ENCODE measurements at places on chromosomes 6 and 20. TPM values are rescaled to one million over a fixed set of nuclear protein-coding genes. Genes with fewer than 3 reads are reported as not detected.

TFAP2B gene
- total RNA-seq, result not detected

MAP7 gene
- 47.1 TPM for total RNA-seq

HTR1E gene
- not detected for total RNA-seq

- no peak overlapping the region for H3K4me3 ChIP-seq
- DNase-seq, result no peak
- peaks cover 29% of the 10 kb centered on the region for H3K4me1 ChIP-seq
- no peaks in the 10 kb centered on the region for H3K36me3 ChIP-seq
Measured at GRCh38 chr20:20366551-20366875, 1.4 kb upstream of the INSM1 start.

DNA sequence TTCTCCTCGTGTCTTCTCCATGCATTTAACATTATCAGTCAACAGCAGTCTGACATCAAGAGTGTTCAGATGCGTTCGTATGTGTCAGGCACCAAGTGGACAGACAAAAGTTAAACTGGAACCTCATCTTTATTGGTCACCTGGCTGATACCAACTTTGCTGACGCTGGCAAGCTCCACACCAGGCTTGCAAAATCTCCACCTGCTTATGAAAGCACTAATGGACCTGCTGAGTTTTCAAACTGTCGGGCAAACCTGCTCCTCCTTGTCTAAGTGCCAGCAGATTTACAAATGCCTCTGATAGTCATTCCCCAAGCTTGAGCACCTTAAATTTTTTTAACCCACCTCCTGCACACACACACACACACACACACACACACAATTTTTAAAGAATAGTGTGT lies 27.9 kb upstream of the DSP start:
- no peaks in the 10 kb centered on the region for H3K27me3 ChIP-seq
- no peak overlapping the region for H3K27ac ChIP-seq
- no peaks in the 10 kb centered on the region for H3K4me1 ChIP-seq
- DNase-seq, result no peak
- H3K36me3 ChIP-seq, result no peaks in the 10 kb centered on the region

PSORS1C2 gene
- not detected for total RNA-seq

GRCh38 chr6:63663147-63663955 lies 27.7 kb downstream of the PHF3 start:
- no peaks in the 10 kb centered on the region for H3K36me3 ChIP-seq
- no peak overlapping the region for H3K4me3 ChIP-seq
- peaks cover 3% of the 10 kb centered on the region for H3K4me1 ChIP-seq

GRCh38 chr6:13262302-13263230 lies 65.8 kb downstream of the TBC1D7 start:
- DNase-seq, result no peak
- H3K36me3 ChIP-seq, result no peaks in the 10 kb centered on the region
- H3K4me1 ChIP-seq, result no peaks in the 10 kb centered on the region

DNA sequence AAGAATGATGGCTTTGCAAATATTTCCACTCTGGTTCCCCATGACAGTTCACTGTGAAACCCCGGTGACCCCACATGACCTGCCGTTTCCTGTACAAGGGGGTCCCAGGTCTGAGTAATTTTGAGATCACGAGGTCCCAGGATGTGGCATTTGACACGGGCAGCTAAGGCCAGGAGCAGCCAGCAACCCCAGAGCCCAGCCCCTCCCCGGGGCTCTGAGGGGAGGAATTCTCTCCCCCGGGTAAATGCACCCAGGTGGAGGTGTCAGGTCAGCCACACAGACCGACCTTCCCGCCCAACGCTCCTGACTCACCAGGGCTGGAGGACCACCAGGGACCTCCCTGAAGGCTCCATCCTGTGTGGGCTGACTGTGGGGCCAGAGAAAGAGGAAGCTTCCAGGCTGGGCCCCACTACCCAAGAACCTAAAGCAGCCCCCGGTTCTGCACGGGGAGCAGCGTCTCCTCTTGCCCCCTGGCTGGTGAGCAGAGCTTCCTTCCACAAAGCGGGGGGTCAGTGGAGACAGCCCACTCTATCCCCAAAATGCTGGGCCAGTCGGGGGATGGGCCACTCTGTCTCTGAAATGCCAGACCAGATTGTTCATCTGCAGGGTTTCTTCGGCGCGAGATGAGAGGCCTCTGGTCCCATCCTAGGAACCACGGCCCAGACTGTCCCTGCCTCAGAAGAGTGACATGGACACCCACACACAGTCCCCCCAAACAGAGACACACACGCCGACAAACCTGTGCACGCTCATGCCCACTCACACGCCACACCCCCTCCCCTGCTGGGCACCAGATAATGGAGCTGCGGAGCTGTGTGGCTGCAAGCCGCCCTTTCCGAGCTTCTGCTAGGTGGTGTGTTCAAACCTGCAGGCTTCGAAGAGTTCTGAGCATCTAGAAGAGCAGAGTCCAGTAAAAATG lies 23.4 kb upstream of the SLCO4A1 start:
- no peak overlapping the region for H3K4me3 ChIP-seq
- H3K4me1 ChIP-seq, result peaks cover 40% of the 10 kb centered on the region
- H3K27me3 ChIP-seq, result no peaks in the 10 kb centered on the region
- peak overlapping the region; percentile 32 for H3K27ac ChIP-seq

DNA sequence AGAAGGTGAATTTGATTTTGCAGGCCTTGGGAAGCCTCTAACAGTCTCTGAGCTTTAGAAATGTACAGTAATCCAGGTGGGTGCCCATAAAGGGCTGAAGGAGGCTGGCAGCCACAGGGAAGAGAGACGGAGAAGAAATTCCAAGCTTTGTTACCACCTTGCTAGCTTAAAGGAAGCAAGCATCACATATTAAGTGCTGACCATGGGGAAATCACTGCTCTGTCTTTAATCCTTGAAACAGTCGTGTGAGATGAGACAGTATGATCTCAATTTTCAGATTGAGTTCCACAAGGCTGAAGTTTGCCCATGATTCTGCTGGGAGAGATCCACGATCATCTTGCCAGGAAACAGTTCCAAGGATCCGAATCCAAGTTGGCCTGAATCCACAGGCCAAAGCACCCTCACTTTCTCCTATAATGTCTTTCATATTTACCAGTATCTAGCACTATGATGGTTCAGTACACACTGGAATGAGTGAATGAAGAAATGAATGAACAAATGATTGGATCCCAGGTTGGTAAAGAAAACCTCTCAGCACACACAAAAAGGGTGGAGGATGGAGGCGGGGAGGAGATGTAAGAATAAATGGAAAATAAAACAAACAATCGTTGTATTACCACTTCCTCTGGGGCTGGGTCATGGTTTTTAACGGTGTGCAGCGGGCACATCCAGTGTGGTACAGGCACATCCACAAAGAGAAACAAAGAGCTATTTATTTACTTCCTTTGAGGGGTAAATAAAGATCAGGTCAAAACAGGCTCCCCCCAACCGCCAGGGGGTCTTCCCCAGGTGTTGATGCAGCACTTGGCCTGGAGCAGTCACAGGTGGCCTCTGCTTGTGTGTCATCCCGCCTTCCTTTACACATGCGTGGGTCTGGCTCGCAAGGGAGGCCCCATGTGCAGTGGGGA lies 28.2 kb upstream of the TAF8 start:
- H3K27me3 ChIP-seq, result no peaks in the 10 kb centered on the region
- H3K27ac ChIP-seq, result peak overlapping the region; percentile 16
- H3K4me1 ChIP-seq, result peaks cover 31% of the 10 kb centered on the region
- H3K4me3 ChIP-seq, result no peak overlapping the region

PDYN gene
- not detected for total RNA-seq

DNA sequence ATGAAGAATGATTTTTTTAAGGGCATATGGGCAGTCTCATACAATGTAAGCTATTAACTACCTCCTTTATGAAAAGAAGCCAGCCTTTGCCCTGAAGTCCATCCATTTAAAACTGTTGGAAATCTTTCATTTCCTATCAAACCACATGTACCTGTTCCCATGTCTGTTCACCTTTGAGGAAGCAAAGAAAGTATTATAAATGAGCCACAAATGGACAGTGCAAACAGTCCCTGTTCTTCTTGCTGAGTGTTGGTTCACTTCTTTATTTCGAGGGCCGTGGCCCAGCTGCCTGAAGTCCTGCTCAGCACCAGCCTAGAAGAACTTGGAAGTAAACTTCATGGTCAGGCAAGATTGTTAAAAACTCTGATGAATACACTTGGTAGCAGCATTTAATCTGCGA lies 112.4 kb downstream of the TMEM242 start:
- no peak overlapping the region for H3K4me3 ChIP-seq
- no peak for DNase-seq
- H3K27ac ChIP-seq, result no peak overlapping the region
- peaks cover 16% of the 10 kb centered on the region for H3K36me3 ChIP-seq
- H3K27me3 ChIP-seq, result no peaks in the 10 kb centered on the region

- DNase-seq, result no peak
- H3K4me1 ChIP-seq, result no peaks in the 10 kb centered on the region
- H3K27me3 ChIP-seq, result no peaks in the 10 kb centered on the region
- no peaks in the 10 kb centered on the region for H3K36me3 ChIP-seq
- no peak overlapping the region for H3K4me3 ChIP-seq
- no peak overlapping the region for H3K27ac ChIP-seq
Measured at GRCh38 chr6:145836772-145837171, 22.2 kb upstream of the FBXO30 start.

GRCh38 chr6:135286962-135287538 lies 105.9 kb downstream of the MYB start:
- H3K4me1 ChIP-seq, result no peaks in the 10 kb centered on the region
- no peak for DNase-seq
- no peak overlapping the region for H3K27ac ChIP-seq

PARD6B gene
- total RNA-seq, result 6.6 TPM

GRCh38 chr6:6942831-6943230 lies 164.9 kb upstream of the RREB1 start:
- no peak for DNase-seq
- H3K27me3 ChIP-seq, result no peaks in the 10 kb centered on the region
- H3K4me3 ChIP-seq, result no peak overlapping the region
- no peak overlapping the region for H3K27ac ChIP-seq
- H3K36me3 ChIP-seq, result no peaks in the 10 kb centered on the region

- H3K27ac ChIP-seq, result no peak overlapping the region
- H3K4me3 ChIP-seq, result no peak overlapping the region
- DNase-seq, result no peak
- no peaks in the 10 kb centered on the region for H3K27me3 ChIP-seq
- no peaks in the 10 kb centered on the region for H3K36me3 ChIP-seq
- H3K4me1 ChIP-seq, result no peaks in the 10 kb centered on the region
Measured at GRCh38 chr6:102114402-102114801, 720.9 kb downstream of the GRIK2 start.

- no peak overlapping the region for H3K27ac ChIP-seq
- no peaks in the 10 kb centered on the region for H3K36me3 ChIP-seq
- no peaks in the 10 kb centered on the region for H3K27me3 ChIP-seq
- no peaks in the 10 kb centered on the region for H3K4me1 ChIP-seq
- H3K4me3 ChIP-seq, result no peak overlapping the region
Measured at GRCh38 chr20:32946629-32947028, 57.6 kb downstream of the SUN5 start.

FILIP1 gene
- total RNA-seq, result 7.4 TPM

OOEP gene
- not detected for total RNA-seq

DNA sequence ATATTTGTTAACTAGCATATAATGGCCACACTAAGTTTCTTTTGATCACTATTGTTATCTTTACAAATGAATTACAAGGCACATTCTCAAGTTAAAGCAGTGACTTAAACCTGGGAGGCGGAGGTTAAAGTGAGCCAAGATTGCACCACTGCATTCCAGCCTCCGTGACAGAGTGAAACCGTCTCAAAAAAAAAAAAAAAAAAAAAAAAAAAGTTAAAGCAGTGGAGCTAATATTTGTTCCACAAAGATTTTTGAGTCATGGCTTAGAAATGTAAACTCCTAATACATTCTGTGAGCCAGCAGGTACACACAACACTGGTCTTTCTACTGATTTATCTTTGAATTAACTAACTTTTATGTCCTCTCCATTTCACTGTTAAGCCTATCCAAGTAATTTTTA lies 221.7 kb upstream of the HTR1E start:
- H3K4me3 ChIP-seq, result no peak overlapping the region
- no peak overlapping the region for H3K27ac ChIP-seq
- no peaks in the 10 kb centered on the region for H3K36me3 ChIP-seq
- H3K4me1 ChIP-seq, result no peaks in the 10 kb centered on the region
- no peak for DNase-seq

DNA sequence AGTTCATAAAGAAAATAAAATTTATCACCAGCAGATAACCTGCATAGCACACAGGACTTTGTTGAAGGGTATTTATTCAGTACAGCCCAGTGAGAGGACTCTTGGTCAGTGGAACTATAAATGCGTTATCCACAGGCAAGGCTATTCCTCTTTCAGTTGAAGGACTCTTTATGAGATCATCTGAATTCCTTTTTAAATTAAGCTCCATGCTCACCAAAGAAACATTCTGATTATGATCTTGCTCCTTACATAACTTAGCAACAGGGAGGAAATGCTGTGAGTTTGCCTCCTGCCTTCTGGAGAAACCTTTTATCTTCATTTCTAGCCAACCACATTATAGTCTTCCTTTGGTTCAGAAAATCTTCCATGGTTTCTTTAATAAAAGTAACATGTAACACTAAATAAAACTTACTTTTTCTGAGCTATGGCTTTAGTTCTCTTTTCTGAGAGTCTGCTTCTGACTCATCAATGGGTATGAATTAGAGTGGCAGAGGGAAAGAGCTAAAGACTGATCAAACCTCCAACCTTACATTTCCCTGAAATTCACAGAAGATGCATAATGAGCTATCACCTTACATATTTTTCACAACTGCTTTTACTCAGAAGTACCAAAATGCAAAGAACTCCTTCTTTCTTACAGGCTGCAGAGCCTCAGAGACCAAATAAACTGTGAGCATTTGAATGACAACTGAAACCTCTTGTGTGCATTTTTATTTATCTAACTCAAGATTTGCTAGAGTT lies 267.2 kb downstream of the ADGRG6 start:
- H3K27ac ChIP-seq, result no peak overlapping the region
- DNase-seq, result no peak
- no peaks in the 10 kb centered on the region for H3K27me3 ChIP-seq
- H3K36me3 ChIP-seq, result no peaks in the 10 kb centered on the region
- no peak overlapping the region for H3K4me3 ChIP-seq

DNA sequence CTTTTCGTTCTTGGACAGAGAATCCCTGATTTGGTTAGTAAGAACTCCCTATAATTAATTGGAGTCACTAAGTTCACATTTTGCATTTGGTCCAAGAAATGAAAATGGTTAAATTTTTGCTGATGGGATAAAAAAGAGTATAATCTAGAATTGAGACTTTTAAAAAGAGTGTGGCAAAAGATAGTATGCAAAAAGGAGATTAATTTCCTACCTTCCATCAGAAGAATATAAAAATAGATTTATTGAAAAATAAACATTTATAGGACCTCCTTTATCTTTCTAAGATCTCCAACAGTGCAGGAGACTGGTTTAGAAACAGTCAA lies 105.5 kb upstream of the EEF1E1 start:
- DNase-seq, result no peak
- no peak overlapping the region for H3K4me3 ChIP-seq
- no peaks in the 10 kb centered on the region for H3K36me3 ChIP-seq
- no peaks in the 10 kb centered on the region for H3K4me1 ChIP-seq

ZSCAN31 gene
- total RNA-seq, result 8.3 TPM

GRCh38 chr20:59448196-59448595 lies 147.8 kb downstream of the EDN3 start:
- H3K36me3 ChIP-seq, result no peaks in the 10 kb centered on the region
- no peak for DNase-seq
- no peak overlapping the region for H3K27ac ChIP-seq
- H3K27me3 ChIP-seq, result no peaks in the 10 kb centered on the region

GRCh38 chr20:10716855-10717254 lies 43.1 kb upstream of the JAG1 start:
- no peaks in the 10 kb centered on the region for H3K4me1 ChIP-seq
- no peaks in the 10 kb centered on the region for H3K27me3 ChIP-seq
- no peak for DNase-seq
- no peaks in the 10 kb centered on the region for H3K36me3 ChIP-seq
- H3K27ac ChIP-seq, result no peak overlapping the region

GRCh38 chr6:30888816-30889495 lies 4.6 kb downstream of the DDR1 start:
- H3K4me3 ChIP-seq, result no peak overlapping the region
- H3K27me3 ChIP-seq, result no peaks in the 10 kb centered on the region
- H3K4me1 ChIP-seq, result no peaks in the 10 kb centered on the region
- peak; percentile 42 for DNase-seq
- H3K27ac ChIP-seq, result no peak overlapping the region

Data from Peyer's patch (tissue), 4 donors.